Sigmoid colon (tissue), 7 donors: ENCODE measurements at places on chromosomes 7 and 10. TPM values are rescaled to one million over a fixed set of nuclear protein-coding genes. Genes with fewer than 3 reads are reported as not detected.
A peak's percentile ranks its signal among the peaks of the same experiment; 100 is the strongest.

DNA sequence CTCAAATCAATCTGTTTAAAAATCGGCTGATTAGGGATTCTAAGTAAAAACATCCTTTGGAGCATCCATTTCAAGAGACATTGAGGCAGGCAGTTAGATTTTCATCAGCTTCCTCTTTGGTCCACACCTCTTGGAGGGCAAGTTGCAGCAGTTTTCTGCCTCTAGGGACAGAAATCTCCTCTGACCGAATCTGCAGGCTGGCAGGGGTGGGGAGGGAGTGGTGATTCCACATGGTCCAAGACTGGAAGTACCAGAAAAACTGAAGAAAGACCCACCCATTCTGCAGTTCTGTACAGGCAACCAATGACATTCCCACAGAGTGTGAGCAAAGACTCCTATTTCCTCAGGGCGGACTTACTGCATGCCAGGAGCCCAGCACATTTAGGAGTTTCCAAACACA lies 29.0 kb downstream of the FGFBP3 start:
- DNase-seq, result no peak

- no peak for DNase-seq
These were observed 19.4 kb downstream of the C1GALT1 start for GRCh38 chr7:7201578-7202374.

DNA sequence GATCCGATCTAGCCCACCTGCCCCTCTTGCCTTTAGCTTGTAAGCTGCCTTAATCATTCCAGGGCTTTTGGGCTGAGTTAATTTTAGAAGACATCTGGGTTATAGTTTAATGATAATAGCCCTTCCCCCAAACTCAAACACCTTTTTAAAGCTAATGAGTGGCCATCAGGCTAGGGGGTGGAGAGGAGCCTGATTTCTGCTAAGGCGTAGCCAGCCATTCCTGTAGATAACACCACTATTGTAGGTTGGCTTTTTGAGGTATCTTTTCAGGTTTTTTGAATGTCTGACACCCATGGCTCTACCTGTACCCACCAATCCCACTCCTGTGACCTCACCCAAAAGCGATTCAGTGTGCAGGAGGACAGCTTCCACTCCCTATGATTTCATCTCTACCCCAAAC lies 7.6 kb upstream of the SYPL1 start:
- DNase-seq, result no peak

DNA sequence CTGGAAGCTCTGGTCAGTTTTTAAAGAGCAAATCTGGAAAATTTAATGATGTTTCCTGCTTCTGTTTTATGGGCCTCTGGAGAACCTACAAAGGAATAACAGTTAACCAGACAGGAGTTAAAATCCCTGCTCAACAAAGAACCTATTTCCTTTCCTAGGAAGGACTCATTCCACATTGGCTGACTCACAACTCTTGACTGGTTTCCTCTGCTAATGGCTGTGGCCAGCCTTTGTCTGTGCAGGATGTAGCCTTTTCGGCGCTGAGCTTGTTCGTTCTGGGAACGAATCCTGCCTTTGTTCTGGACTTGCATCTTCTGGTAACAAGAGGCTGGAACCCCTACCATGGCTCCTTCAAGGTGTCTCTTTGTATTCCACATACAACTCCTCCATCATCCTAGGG lies 112.8 kb upstream of the PDCD4 start:
- no peak for DNase-seq

GRCh38 chr10:13716081-13717071 lies 129.6 kb downstream of the PRPF18 start:
- DNase-seq, result no peak

The ITGB8 gene
- 0.23 TPM for polyA plus RNA-seq

DNA sequence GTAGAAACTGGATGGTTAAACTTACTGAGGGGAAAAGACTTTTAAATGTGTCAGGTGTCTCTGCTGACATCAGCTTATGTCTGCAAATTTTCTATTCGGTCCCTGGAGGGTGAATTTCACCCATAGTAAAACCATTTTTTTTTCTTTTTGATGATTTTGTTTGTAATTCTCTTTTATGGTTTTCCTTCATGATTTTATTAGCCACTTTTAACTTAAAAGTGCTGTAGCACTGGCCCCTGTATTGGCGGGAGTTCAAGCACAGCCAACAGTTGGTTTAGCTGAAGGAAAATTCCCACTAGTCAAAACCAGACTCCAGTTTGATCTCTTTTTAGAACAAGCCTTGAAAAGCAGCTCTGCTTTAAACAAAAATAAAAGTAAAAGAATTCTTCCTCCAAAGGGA lies 5.0 kb upstream of the ITGA8 start:
- no peak for DNase-seq

- peak; percentile 77 for DNase-seq
These were observed 21.0 kb upstream of the LRRC17 start for GRCh38 chr7:102891693-102892261.

GRCh38 chr10:124129471-124129870 lies 36.1 kb upstream of the CHST15 start:
- DNase-seq, result no peak

DNA sequence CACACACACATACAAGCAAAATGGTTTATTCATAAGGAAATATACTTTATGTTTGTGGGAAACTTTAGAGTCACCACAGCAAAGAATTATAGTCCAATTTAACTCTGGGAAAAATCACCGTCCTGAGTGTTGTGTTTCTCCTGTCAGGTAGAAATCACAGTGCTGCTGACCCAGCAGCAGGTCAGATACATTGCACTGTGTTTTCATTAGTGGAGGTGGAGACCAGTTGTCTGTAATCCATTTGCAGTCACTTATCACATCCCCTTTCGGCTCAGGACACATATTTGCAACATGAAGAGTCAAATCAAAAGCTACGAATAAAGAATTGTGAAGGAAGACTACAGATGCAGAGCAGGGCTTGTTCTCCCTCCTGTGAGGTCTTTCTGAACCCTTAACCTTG lies 799.6 kb downstream of the GRM8 start:
- DNase-seq, result no peak

GRCh38 chr10:28541717-28542365 lies 8.9 kb downstream of the WAC start:
- DNase-seq, result no peak

GRCh38 chr7:148223738-148224137 lies 366.8 kb upstream of the C7orf33 start:
- DNase-seq, result no peak

The BEND7 gene
- 5.3 TPM for polyA plus RNA-seq

GRCh38 chr10:100881556-100882213 lies 31.1 kb upstream of the SLF2 start:
- no peak for DNase-seq

DNA sequence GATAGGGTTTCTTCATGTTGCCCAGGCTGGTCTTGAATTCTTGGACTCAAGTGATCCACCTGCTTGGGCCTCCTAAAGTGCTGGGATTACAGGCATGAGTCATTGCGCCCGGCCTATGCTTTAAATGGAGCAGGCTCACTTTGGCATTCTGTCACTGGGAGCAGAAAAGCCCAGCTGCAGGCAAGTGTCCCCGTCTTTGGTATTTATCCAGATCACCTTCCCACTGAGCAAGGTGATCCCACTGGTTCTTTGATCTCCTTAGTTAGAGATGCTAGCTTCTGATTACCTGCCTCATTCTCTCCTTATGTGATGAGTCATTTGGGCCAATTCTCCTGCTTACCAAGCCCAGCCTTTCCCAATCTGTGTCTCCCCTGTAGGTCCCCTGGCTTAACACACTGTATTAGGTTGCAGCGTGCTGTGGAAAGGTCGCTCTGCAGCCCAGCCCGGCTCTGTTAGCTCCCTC lies 39.3 kb downstream of the SPDYE5 start:
- no peak for DNase-seq

GRCh38 chr7:16606704-16607103 lies 38.9 kb downstream of the ANKMY2 start:
- no peak for DNase-seq

DNA sequence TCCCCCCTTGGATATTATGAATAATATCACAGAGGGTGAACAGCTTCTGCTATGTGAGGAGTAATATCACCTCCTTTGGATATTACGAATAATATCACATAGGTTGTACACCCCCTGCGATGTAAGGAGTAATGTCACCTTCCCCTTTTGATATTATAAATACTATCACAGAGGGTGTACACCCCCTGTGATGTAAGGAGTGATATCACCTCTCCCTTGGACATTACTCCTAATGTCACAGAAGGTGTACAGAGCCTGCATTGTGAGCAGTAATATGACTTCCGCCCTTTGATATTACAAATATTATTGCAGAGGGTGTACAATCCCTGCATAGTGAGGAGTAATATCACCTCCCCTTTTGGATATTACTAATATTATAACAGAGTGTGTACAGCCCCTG lies 9.2 kb upstream of the TMEM225B start:
- no peak for DNase-seq

The TMEM273 gene
- 11.1 TPM for polyA plus RNA-seq

- DNase-seq, result no peak
These were observed 29.6 kb downstream of the ABCB4 start for GRCh38 chr7:87445897-87446296.

DNA sequence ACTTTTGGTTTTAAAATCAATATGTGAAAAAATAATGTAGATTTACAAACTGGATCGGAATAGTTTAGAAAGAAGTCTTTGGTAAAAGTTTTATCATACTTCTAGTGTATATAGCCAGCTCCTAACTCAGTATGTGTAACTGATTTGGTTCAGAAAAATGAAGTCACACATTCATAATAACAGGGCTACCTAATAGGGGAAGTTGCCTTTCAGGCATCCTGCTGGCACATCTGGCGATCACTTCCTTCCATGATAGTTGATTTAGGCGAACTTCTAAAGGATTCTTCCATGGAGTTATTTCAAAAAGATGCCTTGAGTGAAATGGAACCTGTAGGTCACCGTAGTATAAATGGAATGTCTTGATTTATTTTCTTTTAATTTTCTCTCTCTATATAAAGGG lies 69.1 kb downstream of the SHH start:
- no peak for DNase-seq

The UPK3BL2 gene
- polyA plus RNA-seq, result 14.2 TPM

GRCh38 chr10:76113952-76114351 lies 682.5 kb downstream of the LRMDA start:
- DNase-seq, result no peak

GRCh38 chr7:121017586-121017985 lies 29.1 kb downstream of the CPED1 start:
- DNase-seq, result no peak

- peak; percentile 22 for DNase-seq
These were observed 40.4 kb downstream of the PROSER2 start for GRCh38 chr10:11863353-11864109.

DNA sequence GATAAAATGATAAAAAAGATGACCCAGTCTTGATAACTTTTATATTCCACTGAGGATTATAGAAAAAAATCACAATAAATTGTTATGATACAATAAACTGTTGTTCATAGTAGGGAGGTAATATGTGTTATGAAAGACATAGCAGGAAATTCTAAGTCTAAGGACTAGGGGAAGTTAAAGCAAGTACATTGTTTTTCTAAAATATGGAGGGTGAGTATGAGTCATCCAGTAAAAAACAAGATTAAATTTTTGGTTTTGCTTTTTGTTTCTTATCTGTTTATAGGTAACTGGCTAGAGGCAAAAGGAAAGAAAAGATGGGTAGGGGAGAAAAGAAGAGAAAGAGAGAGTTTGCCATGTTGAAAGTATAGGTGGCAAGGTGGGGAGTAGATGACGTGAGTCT lies 188.4 kb downstream of the POLR1F start:
- no peak for DNase-seq

DNA sequence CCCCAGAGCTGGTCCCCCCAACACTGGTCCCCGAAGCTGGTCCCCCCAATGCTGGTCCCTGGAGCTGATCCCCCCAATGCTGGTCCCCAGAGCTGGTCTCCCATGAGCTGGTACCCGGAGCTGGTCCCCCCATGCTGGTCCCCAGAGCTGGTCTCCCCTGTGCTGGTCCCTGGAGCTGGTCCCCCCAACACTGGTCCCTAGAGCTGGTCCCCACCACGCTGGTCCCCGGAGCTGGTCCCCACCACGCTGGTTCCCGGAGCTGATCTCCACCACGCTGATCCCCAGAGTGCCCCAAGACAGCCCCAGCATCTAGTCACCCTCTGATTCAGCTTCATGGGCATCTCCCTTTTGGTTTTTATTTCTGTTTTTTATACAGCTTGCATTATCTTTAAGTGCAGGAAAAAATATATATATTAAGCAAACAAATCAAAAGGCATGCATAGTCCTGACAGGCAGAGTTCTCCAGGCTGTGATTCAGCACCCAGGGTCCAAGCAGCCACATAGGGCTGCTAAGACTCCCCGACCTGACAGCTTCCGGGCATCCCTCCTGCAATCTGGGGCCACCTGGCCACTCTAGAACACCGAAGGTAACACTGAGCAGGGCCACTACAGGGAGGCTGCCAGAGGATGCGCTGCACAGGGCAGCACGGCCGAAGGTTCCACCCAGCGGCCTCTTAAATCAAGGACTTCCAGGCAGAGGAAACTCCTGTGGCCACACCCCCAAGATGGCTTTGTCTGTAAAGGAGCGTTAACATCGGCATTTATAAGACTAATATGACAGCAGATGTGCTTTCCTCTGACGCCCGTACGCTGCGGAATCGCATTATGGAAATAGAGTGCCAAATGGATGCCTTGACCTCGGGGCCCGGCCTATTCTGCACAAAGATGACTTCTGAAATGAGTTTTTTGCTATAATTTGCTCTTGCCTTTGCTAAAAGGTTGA lies 215.0 kb downstream of the PTPRN2 start:
- no peak for DNase-seq

The CFAP70 gene
- 0.66 TPM for polyA plus RNA-seq

DNA sequence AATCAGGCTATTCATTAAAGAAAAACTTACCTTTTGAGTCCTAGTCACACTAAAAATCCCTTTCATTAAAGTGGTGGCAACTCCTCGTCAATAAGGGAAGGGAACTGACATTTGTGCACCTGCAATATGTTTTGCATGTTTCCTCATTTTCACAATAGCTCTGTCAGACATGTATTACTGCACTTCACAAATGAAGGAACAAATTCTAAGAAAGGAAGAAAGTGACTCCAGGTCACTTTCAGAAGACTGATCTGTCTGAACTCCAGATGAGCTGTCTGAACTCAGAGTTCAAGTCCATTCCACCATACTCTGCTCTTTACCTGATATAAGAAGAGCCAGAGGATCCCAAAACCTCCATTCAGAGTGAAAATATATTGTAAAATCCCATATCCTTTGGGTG lies 50.3 kb upstream of the GSAP start:
- no peak for DNase-seq

- no peak for DNase-seq
These were observed 117.4 kb downstream of the MAPK8 start for GRCh38 chr10:48423884-48424283.

The COL13A1 gene
- 1.8 TPM for polyA plus RNA-seq

The RET gene
- polyA plus RNA-seq, result not detected

The PRTFDC1 gene
- polyA plus RNA-seq, result 6.0 TPM

DNA sequence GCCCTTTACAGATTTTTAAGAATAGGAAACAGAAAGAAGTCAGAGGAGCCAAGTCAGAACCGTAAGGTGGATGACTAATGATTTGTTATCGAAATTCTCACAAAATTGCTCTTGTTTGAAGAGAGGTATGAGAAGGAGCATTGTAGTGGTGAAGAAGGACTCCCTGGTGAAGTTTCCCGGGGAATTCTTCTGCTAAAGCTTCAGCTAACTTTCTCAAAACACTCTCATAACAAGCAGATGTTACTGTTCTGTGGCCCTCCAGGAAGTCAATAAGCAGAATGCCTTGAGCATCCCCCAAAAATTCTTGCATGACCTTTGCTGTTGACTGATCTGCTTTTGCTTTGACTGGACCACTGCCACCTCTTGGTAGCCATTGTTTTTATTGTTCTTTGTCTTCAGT lies 152.9 kb downstream of the HGF start:
- DNase-seq, result no peak

The SYT15B gene
- polyA plus RNA-seq, result 0.69 TPM
